ENCODE measurements at places on chromosomes 7 and 10.

DNA sequence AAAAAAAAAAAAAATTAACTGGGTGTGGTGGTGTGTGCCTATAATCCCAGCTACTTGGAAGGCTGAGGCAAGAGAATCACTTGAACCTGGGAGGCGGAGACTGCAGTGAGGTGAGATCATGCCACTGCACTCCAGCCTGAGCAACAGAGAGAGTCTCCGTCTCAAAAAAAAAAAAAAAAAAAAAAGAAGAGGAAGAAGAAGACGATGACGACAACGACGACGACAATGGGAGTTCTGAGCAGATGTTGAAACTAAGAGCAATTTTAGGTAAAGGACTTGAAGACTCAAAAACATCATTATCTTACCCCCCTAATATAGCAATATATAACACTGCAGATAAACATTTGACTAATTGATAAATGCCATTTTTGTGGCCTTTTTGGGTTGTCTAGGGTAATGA, 39.5 kb upstream of the PPP1R17 start:
- no peak for DNase-seq

GRCh38 chr7:91776171-91776570, 104.3 kb downstream of the MTERF1 start:
- no peak for DNase-seq

GRCh38 chr7:974172-974571, 1.2 kb downstream of the COX19 start:
- no peak for DNase-seq

DNA sequence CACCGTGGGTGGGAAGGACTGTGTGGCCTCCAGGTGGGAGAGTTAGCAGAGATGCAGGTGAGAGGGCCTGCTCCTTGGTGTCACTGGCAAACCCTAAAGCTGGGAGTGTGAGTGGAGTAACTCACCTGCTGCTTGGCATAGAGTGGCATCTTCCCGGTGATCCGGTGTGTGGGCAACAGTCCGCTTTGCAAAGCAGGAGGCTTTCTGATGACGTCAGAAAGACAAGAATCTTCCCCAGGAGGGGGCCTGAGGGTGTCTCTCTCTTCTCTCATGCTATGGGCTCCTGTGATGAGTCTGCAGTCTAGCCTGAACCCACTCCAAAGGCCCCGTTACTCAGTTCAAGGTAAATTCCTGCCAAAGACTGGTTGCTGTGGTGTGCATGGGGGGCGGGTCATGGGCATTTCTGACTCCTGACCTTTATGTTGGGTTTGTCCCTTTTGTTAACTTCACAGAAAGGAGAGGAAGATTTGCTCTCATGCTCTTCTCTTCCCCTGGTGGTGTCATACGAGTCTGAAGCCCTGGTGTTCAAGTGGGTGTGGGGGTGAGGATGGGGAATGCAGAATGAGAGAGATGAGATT, 187.9 kb downstream of the GATA3 start:
- DNase-seq, result no peak

- DNase-seq, result no peak
Measured at GRCh38 chr7:81687062-81687461, 82.8 kb downstream of the HGF start.

GRCh38 chr10:52019656-52020055, 294.4 kb upstream of the DKK1 start:
- no peak for DNase-seq

DNA sequence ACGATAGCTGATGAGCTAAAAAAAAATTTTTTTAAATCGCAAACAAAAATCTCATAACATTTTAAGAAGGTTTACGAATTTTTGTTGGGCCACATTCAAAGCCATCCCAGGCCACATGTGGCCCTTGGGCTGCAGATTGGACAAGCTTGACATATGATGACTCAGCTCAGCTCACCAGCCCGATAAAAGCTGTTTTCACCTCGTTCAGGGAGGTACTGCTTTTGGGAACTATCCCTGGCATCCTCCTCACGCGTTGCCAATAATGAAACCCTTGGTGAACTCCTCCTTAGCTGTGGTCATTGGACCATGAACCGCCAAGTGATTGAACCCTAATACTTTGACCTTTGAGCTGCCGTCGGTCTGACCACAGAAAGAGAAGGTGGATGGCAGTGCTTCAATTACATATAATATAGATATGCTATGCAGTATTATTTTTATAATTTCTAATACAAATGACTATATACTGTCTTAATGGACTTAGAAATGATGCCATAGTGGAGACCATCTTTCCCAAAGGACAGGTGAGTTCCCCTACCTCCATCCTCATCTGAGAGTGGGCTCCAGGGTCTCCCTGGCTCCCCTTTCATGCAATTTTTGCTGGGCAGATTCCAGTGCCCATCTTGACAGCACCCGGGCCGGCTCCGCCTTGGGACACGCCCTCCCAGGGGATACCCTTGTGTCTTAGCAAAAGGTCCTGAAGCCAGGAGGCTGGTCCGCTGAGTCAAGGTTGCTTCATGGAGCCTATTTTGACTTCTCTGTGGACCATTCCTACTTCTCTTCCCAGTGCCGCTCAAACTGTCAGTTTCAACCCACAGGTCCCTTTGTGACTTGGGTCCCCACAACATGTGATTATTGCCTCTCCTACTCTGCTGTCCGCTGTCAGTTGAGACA, 707.2 kb downstream of the PARD3 start:
- no peak for DNase-seq

- no peak for DNase-seq
Measured at GRCh38 chr10:83605783-83606630, 533.3 kb upstream of the GHITM start.

DNA sequence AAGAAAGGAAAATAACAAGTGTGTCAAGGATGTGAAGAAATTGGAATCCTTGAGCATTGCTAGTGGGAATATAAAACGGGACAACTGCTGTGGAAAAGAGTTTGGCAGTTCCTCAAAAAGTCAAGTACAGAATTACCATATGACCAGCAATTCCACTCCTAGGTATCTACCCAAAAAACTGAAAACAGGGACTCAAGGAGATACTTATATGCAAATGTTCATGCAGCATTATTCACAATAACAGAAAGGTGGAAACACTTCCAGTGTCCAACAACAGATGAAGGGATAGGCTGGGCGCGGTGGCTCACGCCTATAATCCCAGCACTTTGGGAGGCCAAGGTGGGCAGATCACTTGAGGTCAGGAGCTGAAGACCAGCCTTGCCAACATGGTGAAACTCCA, 33.5 kb downstream of the HSPA12A start:
- DNase-seq, result no peak

GRCh38 chr7:65798111-65799075, 74.5 kb upstream of the VKORC1L1 start:
- DNase-seq, result no peak

DNA sequence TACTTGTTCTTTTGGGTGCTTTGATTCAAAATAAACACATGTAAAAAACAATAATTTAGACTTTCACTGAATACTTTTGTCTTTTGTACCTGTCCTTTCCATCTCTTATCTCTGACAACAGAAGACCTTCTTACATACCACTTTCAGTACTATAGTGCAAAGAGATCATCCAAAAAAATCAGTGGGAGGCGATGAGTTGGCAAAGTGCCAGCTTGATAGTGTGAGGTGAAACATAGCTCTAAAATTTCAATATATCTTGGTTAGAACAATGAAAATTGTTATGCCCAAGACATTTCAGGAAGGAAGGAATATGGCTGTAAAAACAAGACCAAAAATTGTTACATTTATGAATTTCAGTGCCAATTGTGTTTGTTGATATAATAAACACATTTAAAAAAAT, 390.2 kb upstream of the COBL start:
- no peak for DNase-seq

DNA sequence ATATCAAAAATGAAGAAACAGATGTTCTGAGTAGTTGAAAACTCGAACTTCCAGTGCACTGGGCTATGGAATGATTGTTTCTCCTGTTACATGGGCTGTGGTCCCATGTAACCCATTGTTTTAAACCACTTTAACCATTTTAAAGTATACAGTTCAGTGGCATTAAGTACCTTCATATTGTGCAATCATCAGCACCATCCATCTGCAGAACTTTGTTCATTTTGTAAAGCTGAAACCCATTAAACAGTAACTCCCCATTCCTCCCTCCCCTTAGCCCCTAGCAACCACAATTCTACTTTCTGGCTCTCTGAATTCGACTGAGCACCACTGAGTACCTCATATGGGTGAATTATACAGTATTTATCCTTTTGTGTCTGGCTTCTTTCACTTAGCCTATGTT, 217.4 kb downstream of the LRMDA start:
- DNase-seq, result no peak

- DNase-seq, result no peak
Measured at GRCh38 chr7:323410-323809, 33.4 kb downstream of the FOXL3 start.

GRCh38 chr10:58651040-58651439, 138.4 kb downstream of the BICC1 start:
- DNase-seq, result peak; percentile 86

- DNase-seq, result no peak
Measured at GRCh38 chr10:36441557-36441956, 683.8 kb upstream of the ANKRD30A start.

DNA sequence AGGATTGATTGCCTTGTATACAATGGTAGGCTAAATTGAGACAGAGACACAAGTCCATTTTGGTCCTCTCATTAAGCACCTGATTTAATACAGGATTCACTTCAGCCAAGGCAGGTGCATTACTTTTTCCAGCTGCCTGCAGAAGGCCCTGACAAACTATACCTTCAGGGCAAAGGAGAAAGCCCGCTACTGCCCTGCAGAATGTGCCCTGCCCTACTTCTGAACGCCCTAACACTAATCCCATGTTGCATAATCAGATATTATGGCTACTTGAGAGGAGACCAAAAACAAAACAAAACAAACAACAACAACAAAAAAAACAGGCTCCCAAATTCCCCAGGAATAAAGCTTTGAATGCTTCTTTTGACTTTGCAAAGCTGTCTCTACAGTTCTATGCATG, 116.9 kb upstream of the ABI1 start:
- DNase-seq, result no peak

GRCh38 chr10:30510932-30511700, 77.1 kb downstream of the MAP3K8 start:
- DNase-seq, result no peak

- DNase-seq, result no peak
Measured at GRCh38 chr7:44080686-44081265, 1.6 kb downstream of the POLM start.

- no peak for DNase-seq
Measured at GRCh38 chr10:23418051-23418681, 20.7 kb upstream of the OTUD1 start.

- no peak for DNase-seq
Measured at GRCh38 chr10:97121041-97121440, 64.7 kb downstream of the SLIT1 start.

GRCh38 chr10:3136763-3137611, 35.6 kb downstream of the PITRM1 start:
- DNase-seq, result no peak

DNA sequence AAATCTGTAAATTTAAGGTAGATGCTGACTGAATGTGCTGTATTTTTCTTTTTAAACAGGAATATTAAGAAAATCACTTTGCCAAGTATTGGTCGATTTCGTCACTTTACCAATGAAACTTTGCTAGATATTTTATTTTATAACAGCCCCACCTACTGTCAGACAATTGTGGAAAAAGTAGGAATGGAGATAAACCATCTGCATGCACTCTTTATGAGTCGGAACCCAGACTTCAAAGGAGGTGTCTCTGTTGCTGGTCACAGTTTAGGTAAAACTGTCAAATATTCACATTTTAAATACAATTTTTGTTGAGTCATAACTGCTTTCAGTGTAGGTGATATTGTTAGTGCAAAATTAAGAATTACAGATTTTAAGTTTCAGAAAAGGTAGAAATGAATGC, 25.2 kb downstream of the SEC23IP start:
- DNase-seq, result no peak

DNA sequence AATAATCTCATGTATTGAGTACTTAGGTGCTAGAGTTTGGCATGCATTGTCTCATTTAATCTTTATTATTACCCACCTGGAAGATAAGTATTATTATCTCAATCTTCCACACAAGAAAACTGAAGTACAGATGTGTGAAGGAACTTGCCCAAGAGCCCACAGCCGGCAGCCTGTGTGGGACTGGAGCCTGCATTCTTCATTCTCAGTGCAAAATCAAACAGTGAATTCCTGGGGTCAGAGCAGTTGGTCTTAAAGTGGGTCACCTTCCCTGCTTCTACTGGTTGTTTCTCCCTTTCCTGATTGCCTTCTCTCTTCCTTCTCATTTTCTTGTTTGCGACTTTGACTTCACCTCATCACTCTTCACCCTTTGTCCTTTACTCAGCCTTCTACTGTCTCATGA, 144.7 kb upstream of the LYZL1 start:
- DNase-seq, result no peak

DNA sequence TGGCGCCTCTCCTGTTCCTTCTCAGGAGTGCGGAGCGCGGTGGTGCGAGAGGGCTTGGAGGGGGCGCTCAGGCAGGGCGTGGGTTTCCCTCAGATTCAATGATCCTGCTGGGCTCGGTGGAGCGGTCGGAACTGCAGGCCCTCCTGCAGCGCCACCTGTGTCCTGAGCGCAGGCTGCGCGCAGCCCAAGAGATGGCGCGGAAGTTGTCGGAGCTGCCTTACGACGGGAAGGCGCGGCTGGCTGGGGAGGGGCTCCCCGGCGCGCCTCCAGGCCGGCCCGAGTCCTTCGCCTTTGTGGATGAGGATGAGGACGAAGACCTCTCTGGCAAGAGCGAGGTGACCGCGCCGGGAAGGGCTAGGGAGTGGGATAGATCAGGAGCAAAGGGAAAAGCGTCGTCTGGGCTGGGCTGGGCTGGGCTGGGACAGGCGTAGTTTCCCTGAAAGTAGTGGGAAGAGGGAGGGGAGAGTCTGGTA, 17.0 kb downstream of the FAM131B start:
- peak; percentile 43 for DNase-seq

DNA sequence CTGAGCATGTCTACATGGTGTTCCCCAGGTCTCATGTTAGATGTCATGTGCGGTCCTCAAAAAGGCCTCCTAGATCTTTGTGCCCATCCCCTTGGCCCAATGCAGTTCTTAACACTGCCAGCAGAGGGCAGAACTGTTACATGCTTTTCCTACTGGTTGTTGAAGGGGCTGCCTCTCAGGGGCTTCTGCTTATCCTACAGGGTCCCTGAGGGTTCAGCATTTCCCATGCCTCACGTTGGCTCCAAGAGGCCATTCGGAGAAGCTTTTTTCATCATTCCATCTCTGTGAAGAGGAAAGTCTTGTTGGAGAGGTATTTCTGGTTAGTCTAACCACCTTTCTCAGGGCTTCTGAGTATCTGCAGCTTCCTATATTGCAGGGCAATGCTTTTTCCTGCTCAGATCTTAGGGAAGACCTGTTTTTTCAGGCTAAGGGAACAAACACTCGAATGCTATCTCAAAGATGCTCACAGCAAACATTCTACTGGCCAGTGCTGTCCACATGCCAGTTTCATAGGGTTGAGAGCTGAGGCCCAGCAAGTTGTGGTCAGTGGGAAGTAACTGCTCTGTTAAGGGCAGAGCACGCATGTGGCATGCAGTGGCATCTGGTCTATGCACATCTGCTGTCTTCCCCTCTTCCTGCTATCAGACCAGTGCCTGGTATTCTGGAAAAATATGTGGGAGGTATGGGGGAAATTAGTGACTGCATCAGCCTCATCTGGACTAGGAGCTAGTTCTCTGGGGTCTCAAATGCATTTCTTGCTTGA, 31.5 kb downstream of the MBL2 start:
- no peak for DNase-seq
